Stimulated activated CD4-positive, alpha-beta T cell treated with anti-CD3 and anti-CD28 coated beads, TNF-alpha, amount 100 ng/mL, for 24 hours (primary cell): ENCODE measurements at places on chromosomes 16 and 17.
A peak's percentile ranks its signal among the peaks of the same experiment; 100 is the strongest.

DNA sequence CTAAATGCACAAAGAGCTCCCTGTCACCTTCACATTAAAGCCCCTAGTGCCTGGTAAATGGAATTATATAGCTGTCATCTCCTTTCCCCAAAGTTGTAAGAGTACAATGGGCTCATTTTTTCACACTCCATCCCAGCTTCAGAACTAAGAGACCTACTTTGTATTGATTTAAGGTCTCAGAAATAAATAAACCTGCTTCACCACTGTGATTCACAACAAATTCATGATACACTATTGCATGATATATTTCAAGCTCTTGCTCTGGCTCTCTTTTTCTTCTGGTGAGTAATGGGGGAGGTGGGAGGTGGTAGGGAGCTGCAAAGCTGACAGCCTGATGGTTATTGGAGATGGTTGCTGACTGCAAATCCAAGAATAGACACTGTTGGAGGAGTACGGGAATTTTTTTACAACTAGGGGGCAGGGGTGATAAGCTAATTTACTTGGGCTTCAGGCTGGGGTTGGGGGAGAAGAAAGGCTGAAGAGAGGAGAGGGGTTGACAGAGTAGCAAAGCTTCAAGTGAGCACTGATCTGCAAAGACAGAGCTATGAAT is 189.9 kb downstream of the AATF start:
- DNase-seq = no peak

GRCh38 chr16:67926181-67926750 is 5.4 kb downstream of the CTRL start:
- no peak for DNase-seq

DNA sequence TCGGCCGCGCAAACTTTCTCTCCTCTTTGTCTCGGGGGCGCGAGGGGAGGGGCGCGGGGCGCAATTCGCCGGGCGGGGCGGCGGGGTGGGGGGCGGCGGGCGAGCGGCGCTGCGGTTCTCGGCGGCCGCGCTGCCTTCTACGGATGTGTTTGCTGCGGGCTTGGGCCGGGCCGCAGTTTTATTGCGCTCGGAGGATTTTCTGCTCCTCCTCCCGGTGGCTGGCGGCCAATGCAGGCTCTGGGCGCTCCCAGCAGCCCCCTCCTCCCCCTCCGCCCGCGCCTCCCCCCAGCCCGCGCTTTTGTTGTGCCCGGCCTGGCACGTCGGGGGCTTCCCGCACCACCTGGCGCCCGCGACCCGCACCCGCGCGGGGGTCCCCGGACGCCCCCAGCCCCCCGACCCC is at the start of gene TIMP2:
TSS of gene TIMP2 (minus strand) at position 154 of the 400 bp plus-strand sequence. CDS start 299 bp downstream, outside the sequence.
- DNase-seq = peak; percentile 14

DNA sequence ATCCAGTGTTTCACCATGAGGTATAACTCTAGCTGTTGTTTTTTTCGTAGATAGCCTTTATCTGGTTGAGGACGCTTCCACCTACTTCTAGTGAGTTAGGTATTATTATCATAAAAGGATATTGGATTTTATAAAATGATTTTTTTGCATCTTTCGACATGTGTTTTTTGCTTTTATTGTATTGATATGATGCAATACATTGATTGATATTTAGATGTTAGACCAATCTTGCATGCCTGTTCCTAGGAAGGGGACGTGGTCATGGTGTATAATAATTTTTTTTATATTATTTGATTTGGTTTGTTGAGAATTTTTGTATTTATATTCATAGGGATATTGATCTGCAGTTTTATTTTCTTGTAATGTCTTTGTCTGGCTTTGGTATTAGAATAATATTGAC is 193.3 kb downstream of the HS3ST3B1 start:
- DNase-seq = no peak

DNA sequence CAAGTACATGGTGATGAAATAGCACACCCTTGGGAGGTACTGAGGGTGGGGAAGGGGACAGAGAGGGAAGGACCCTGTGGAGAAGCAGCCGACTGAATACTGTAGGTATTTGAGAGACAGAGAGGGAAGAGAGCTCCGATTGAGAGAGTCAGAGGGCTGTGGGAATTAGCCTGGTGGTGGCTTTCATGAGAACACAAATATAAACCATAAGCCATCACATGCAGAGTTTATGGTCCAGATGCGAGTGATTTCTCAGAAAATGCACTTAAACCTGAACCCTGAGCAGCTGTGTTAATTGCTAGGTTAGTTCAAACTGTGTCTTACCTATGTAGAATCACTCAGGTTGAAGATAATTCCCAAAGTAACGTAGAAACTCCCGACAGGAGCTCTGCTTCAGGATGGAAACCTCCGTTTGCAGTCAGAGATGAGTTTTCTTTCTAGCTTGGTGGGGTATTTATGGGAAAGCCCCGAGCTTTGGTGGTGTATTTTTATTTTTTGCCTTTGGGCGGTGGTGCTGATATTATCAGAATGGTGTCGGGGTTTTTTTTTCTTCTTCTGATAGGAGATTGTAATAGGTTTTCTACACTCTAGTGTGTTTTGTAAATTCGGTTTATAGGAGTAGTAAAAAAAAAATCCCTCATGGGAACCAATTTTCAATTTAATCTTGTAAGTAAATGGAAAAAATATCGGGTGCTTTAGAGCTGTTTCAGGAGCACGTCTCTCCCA is 184.9 kb upstream of the CACNG5 start:
- DNase-seq = no peak

GRCh38 chr17:64326420-64327054 is 63.5 kb upstream of the TEX2 start:
- DNase-seq = no peak

DNA sequence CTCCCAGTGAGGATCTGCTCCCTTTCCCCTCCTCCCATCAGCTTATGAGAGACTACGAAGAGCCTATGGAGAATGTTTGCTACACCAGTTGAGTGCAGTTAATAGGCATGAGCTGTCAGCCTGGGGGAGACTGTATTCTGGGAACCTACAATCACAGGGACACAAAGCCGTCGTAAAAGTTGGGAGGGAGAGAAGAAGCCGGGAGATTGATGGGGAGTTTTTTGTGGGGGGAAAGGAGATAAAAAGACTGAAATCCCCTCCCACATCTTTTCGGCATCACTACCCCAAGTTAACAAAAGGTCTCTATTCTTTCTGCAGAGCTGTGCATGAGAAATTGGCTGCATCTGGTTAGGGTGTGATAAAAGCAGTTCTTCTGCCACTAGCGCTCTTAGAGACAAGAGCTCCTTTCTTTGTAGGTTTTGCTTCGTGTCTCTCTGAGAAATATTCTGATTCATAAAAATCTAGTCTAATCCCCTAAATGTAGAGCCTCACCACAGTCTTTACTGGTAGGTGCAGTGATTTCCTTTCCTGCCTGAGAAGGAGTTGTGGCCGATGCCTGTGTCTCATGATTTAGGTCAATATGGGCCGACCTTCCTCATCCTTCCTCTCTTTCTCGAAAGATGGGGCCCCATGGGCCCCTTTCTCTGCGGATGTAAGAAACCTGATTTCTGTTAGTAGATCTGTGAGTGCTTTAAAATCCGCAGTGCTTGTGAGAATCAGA is 77.4 kb downstream of the BPTF start:
- no peak for DNase-seq

DNA sequence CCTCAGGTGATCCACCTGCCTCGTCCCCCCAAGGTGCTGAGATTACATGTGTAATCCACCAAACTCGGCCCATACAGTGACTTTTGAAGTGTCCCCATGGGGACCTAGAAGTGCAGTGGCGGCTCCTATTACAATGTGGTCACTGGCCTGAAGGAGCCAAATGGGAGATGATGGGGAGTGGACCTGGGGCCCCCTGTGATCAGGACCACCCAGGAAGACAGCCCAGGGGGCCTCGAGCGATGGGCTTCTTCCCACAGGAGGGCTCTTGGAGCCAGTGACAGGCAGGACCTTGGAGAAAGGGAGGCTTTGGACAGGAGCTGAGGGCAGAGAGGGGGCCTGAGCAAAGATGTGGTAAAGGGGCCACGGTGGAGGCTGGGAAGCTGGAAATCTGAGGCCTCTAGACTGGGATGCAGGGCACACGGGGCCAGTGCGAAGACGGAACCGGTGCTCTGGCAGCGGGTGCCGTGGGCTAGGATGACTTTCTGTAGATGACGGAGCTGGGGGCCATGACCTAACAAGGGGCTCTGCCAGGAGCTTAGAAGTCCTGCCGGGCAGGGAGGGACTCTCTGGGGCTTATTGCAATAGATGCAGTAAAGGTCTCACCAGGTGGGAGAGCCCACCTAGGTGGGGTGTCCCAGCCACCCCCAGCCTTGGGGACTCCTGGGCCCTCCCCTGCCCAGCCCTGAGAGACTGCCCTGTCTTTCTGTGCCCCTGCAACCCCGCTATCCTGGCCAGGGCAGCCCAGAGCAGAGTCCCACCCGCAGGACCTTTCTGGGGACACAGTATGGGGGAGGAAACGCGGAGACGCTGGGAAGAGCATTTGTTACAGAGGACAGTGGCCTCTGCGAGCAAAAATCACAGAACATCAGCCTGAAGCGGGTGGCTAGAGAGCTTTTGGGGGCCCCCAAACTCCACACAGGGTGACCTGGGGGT is 2.7 kb upstream of the C17orf99 start:
- no peak for DNase-seq

DNA sequence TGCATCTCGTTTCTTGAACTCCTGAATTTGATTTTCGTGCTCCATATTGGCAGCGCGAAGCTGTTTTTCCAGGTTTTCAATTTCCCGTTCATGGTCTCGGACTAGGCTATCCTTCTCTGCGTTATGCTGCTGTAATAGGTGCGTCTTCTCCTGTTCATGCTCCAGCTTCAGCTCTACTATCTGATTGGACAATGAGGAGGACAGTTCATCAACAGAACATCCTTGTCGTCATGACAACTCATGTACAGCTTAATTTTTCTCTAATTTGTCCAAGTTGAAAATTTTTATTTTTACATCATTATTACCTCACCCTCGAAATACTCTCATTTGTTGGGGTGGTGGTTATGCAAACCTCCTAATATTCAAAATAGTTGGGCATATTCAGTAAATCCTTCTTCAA is 289.8 kb downstream of the CEP112 start:
- no peak for DNase-seq

GRCh38 chr16:138049-138417 is 440 bp downstream of the NPRL3 start:
- DNase-seq = no peak

DNA sequence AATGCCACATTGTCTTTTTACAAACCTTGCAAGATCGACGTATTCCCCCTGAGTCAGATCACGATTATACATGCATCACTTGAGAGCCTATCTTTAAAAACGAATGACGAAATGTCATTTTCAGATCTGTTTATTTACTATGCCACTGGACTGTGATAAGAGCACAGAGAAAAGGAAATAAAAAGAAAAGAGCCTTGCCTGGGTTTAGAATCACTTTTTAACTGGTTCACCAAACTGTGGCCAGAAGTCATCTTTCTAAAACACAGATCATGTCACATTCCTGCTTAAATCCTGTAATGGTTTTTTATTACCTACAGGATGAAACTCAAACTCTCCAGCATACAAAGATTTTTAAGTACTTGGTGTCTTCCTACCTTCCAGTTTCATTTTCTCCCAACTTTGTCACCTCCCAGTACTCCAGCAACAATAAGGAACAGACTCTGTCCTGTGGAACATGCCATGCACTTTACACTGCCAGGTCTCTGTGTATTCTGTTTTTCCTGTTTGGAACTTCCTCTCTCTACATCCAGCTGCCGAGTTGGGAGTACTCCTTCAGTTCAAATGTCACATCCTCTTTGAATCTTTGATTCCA is 91.5 kb downstream of the SNX11 start:
- no peak for DNase-seq

GRCh38 chr16:57485091-57485915 is 990 bp downstream of the DOK4 start:
- no peak for DNase-seq

GRCh38 chr16:48526058-48526957 is 83.7 kb downstream of the N4BP1 start:
- peak; percentile 31 for DNase-seq
